ENCODE measurements at places on chromosomes 1 and 21.
A peak's percentile ranks its signal among the peaks of the same experiment; 100 is the strongest.

DNA sequence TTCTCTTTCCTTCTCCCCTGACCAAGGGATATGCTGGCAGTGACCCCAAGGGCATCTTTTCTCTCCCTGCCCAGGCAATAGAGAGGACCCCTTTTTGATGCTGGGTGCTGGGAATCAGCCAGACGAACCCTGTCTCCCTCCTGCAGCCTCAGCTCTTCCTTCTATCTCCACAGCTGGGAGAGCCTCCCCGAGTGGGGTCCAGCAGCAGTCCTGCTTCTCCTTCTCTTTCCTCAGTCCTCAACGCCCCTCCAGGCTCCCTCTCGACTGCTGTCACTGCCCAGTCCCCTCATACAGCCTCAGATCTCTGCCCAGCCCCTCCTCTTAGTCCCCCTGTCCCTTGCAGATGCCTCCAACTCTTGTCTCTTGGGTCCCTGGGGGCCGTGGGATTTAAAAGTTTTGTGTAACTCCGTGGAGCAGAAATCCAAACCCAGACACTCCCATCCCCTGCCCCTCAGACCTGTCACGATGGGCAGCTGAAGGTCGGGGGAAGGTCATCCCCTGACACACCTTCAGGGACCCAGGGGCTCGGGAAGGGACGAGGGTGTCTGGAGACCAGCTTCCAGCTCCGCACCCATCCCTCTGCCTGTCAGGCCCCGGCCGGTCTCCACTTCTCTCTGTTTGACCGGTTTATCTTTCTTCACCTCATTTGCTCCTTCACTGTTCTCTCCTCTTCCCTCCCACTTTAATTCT is 5.8 kb upstream of the ETV3L start:
- no peak for DNase-seq

DNA sequence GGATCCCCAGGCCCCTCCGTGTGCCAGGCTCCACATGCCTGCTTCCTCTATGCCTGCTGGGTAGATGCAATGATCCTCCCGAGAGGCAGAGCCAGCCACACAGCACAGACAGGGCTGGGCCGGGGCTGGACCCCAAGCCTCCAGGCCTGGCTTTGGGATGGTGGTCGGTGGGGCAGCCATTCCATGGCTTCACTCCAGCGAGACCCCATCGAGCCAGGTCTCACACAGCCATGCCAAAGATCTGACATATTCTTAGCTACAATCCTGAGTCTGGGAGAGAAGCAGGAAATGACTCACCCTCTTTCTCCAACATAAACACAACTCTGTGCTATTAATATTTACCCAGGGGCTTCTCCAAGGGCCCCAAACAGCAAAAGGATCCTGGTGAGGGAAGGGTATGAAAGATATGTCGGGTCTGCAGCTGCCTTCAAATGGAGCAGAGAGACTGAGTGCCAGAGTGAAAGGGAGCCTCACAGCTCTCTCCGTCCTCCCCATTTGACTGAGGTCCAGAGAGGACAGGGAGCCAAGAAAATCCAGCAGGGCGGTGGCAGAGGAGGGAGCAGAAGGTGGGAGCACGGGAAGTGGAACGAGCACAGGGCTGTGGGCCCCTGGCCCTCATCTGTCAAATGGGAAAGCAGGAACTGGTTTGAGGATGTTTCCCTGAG is 639.5 kb downstream of the MATN1 start:
- no peak for DNase-seq

DNA sequence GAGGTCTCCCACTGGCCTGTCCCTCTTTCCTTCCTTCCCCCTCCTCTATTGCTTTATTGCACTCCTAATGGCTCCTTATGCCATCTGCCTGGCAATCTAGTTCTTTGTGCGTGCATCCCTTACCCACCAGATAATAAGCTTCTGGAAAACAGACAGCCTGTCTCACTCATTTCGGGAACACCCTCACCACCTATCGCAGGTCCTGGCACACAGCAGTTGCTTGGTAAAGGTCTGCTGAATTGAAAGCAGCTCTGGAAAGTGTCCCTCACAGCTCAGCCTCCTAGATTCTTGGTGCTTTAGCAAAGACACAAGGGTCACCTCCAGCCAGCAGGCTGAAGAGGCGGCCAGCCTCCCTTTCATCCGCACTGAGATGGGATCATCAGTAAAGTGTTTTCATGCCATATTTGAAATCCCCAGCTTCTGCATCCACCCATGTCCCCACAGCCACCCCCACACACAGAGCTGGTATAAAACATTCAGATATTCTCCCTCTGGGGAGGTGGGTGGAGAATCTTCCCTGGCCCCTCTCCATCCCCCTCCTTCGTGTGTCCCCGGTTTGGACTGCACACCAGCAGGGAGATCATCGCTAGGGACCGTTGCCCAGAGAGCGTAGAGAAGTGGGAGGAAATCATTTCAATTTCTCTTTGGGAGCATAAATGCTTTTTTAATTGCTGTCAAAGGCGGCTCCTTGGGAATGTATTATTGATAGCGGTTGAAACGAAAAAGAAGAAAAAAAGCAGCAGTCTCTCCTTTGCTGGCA is 29.1 kb upstream of the ATP2B4 start:
- DNase-seq: no peak

DNA sequence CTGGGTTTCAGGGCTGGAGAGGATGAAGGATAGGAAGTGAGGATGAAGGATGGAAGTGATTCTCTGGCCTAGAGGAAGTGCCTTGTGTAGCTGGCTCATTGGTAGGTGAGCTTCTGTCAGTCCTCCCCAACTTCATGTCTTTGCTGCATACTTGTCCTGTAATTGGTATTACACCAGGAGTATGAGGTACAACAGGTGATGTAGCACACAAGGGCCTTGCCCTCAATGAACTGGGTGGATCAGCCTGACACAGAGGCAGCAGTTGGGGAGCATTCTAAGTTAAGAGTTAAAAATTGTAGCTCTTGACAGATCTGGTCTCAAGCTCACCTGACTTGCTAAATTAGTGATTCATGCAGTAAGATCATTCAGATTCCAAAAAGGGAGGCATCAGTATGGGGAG is 37.9 kb upstream of the CACNA1E start:
- DNase-seq: no peak

DNA sequence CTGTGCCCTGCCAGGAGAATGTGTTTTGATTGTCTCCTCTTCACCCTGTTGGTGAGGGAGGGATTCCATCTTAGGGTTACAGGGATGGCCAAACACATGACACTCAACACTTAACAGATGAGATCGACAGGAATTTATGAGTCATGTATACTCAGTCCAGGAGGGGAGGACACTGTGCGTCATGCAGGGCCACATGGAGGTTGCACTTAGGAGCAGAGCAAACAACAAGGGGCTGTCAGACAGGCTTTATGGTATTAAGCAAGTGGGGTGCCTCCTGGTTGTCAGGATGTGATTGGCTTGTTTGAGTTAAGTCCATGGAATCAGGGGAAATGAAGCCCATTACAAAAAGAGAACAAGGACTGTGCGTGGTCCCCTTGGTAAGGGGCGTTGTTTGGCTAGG is 26.9 kb downstream of the EDARADD start:
- no peak for DNase-seq

DNA sequence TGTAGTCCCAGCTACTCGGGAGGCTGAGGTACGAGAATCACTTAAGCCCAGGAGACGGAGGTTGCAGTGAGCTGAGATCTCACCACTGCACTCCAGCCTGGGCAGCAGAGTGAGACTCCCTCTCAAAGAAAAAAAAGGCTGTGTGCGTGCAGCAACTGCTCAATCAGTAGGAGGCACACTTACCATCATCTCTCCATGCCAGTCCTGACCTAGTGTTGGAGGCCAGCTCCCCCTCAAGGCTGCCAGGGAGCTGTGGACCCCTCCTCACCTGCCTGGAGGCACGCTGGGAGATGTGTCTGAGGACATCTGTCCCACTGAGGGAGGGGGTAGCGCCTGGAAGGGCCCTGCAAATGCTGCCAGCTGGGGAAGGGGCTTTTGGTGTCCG is 11.9 kb downstream of the RPS6KA1 start:
- DNase-seq: no peak

- peak; percentile 72 for DNase-seq
Measured at GRCh38 chr1:160997323-160998038, 23.5 kb downstream of the F11R start.

- peak; percentile 60 for DNase-seq
Measured at GRCh38 chr1:205543351-205544301, 39.2 kb downstream of the CDK18 start.

DNA sequence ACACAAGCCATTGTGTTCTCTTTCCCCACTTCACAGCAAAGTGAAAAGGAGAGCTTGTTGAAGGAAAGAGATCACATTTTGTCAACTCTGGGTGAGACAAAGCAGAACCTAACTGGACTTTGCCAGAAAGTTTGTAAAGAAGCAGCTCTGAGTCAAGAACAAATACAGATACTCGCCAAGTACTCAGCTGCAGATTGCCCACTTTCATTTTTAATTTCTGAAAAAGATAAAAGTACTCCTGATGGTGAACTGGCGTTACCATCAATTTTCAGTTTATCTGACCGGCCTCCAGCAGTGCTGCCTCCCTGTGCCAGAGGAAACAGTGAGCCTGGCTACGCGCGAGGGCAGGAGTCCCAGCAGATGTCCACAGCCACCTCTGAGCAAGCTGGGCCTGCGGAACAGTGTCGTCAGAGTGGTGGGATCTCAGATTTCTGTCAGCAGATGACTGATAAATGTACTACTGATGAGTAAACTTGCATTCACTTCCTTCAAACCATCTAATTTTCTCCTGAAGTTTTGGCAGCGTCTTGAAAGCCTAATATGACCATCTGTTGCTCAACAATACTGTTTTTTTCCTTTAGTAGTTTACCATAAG is 43.7 kb downstream of the BACH1 start:
- DNase-seq: no peak

GRCh38 chr1:55120538-55120937 is 81.2 kb downstream of the PCSK9 start:
- DNase-seq: no peak

GRCh38 chr1:212595787-212596714 is 12.5 kb upstream of the ATF3 start:
- no peak for DNase-seq

Measured in Peyer's patch (tissue), 4 donors.